ENCODE measurements at places on chromosomes 16 and 17. TPM values are rescaled to one million over a fixed set of nuclear protein-coding genes. Genes with fewer than 3 reads are reported as not detected.

DNA sequence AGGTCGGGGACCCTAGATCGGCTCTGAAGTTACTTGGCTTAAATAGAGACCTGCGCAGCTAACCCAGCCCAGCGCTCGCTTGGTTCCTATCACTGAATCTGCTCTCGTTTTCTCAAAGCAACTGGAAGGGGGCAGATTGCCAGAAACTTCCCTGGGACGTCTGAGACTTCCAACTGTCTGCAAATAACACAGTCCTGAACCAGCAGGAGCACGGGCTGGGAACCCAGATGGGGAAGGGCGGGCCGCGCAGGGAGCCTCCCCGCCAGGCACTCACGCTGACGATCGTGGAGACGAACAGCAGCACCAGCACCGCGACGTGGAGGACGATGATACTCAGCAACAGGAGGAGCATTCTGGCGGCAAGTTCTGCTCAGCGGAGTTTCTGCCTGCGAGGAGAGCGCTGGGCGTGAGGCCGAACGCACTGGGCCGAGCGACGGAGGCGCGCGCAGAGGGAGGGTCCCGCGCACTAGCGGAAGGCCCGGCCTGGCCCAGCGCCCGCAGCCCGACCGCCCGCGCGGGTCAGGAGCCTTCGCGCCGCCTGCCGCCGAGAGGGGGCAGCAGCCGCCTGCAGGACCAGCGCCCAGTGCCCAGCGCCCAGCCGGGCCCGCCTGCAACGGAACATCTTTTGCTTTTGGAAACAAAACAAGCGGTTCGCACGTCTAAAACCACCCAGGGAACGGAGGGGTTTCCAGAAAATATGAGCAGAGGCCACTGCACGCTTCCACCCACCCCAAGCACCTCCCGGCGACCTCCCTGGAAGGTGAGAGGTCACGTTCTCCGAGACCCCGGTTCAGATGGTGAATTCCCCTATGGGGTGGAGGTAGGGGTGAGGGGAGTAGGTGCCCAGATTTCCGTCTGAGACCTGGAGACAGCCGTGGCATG is 4.5 kb downstream of the PMP22 start:
- peak; percentile 91 for DNase-seq

DNA sequence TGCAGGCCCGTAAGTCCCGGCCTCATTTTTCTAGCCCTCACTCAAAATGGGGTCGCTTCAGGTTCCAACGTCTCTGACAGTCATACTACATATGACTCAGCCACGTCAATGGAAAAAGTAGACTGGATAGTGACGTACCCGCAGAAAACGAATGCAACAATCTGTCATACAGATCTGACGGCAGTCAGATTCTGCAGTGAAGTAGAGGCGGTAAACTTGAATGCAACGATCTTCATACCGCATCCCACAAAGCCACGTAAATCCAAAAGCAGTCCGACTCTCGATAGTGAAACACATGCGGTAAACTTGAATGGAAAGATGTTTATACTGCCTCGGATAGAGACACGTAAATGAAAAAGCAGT is 38.4 kb upstream of the ARL4D start:
- peak; percentile 79 for DNase-seq

DNA sequence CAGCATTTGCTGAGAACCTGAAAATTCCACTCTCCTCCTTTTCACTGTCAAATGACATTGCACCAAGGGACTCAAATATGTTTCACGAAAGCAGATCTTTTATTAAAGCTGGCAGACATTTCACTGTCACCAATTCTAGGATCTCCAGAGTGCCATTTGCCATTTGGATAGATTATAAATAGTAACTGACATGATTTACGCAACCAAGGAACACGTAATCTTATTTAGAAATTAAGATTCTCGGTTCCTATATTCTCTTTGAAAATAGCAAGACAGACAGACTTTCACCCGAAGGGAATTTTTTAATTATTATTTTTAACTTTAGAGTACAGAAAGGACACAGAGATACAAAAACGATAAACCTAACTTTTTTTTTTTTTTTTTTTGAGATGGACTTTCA is 49.6 kb downstream of the ANKFY1 start:
- no peak for DNase-seq

DNA sequence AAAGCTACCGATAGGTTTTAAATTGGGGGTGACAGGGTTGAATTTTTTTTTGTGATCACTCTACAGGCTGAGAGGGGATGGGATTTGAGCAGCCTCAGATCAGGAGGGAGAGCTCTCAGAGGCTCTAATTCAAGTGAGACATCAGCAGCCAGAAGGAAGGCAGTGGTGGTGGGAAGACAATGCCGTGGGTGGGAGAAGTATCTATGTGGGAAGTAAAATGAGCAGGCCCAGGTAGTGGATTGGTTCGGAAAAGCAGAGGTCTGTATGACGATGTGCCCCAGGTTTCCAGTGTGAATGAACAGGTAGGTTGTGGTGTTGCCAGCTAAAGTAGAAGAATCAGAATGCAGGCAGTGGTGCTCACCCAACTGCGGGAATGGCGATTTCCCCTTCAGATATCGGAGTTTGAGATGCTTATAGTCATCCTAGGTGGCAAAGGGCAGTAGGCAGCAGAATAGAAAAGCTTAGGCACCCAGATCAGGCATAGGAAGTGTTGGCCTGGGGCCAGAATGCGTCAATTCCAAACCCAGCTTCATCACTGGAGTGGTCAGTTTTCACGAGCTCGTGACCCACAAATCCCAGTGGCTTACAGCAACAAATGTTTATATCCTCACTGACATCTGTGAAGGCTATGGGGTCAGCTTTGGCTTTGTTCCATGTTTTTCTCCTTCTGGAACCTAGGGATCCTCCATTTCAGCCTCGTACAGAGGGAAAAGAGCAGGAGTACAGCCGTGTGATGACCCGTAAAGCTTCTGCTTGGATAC is 24.0 kb downstream of the MEOX1 start:
- DNase-seq: no peak

GRCh38 chr16:90053902-90054500 is 23.1 kb downstream of the PRDM7 start:
- DNase-seq: no peak

GRCh38 chr16:89904606-89905510 is 13.8 kb upstream of the MC1R start:
- no peak for DNase-seq

GRCh38 chr16:4011940-4012629 is 104.2 kb downstream of the ADCY9 start:
- DNase-seq: no peak

Gene TOP2A
- 32.2 TPM for total RNA-seq

Gene CARD14
- total RNA-seq: 5.4 TPM

Gene TVP23A
- total RNA-seq: not detected

Gene FSCN2
- total RNA-seq: 6.6 TPM

All from Peyer's patch (tissue), 4 donors.